Muscle of back (tissue), 13 donors: ENCODE measurements at places on chromosomes 1 and 21.

DNA sequence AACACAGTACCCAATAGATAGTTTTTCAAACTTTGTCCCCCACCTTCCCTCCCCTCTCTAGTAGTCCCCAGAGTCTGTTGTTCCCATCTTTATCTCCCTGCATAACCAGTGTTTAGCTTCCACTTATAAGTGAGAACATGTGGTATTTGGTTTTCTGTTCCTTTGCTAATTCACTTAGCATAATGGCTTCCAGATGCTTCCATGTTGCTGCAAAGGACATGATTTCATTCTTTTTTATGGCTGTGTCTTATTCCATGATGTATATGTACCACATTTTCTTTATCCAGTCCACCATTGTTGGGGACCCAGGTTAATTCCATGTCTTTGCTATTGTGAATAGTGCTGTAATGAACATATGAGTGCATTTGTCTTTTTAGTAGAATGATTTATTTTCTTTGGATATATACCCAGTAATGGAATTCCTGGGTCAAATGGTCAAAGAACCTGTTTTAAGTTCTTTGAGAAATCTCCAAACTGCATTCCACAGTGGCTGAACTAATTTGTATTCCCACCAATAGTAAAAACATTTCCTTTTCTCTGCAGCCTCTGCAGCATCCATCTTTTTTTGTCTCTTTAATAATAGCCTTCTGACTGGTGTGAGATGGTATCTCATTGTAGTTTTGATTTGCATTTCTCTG is 126.0 kb downstream of the AK5 start:
- DNase-seq = no peak

DNA sequence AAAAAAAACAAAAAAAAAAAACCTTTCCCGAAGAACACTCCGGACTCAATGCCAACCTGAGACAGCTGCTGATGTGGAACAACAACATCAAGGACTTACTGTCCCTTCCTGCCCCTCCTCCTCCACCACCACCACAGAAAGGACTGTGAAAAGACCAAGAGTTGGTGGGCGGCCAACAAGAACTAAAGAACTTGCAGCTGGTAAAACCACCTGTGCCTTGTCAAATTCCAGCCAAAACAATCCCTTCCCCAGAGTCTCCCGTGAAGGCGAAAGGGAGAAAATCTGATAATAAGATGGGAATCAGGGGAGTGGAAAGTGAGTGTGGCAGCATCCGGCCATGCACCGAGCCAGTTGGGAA is 88.9 kb downstream of the PROX1 start:
- peak; percentile 56 for DNase-seq

DNA sequence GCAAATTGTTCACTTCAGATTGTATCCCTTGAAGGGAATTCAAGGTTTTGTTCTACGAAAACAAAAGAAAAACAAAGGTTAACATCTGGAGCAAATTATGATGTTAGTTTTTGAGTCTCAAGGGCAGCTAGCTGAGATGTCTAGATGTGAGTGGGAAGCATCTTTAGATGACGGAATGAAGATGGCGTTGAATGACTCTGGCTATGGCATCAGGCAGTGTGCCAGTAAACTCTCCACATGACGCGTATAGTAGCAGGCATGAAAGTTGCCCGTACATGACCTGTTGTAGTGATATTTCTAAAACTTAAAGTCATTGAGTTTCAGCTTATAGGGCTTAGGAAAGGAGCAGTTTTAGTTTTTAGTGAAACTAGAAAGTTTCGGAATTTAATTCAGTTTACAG is 12.3 kb upstream of the SDC3 start:
- DNase-seq = no peak

GRCh38 chr1:8169364-8170058 is 143.4 kb upstream of the ERRFI1 start:
- peak; percentile 87 for DNase-seq

DNA sequence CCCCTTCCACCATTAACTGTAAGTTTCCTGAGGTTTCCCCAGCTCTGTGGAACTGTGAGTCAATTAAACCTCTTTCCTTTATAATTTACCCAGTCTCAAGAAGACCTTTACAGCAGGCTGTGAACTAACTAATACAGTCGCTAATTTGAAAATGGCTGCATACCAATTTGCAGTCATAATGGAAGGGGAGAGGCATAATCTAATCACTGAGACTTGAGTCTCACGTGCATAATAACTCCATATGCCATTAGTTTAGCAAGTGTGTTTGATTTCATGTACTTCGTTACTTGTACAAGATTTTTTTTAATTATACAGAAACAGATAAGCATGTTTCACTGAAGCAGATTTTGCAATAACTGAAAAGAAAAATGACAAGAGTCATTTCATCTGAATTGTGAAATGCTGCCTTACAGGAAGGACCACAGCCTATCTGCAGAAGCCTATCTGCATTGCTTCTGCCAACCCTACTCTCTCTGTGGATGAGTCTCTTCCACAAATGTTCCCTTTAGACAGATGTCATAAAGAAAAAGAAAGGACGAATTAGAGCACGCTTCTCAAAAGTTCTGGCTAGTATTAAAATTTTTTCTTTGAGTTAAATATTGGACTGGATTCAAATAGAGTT is 99.1 kb downstream of the PTGER3 start:
- DNase-seq = no peak

DNA sequence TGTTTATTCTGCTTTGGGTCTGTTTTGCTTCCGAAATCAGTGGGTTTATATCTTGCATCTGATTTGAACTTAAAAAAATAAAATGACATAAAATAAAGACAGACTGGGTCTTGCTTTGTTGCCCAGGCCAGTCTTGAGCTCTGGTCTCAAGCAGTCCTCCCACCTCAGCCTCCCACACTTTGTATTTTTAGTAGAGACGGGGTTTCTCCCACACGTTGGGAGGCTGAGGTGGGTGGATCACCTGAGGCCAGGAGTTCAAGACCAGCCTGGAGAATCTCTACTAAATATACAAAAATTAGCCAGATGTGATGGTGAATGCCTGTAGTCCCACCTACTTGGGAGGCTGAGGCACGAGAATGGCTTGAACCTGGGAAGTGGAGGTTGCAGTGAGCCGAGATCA is 5.9 kb downstream of the ZYG11A start:
- DNase-seq = no peak

DNA sequence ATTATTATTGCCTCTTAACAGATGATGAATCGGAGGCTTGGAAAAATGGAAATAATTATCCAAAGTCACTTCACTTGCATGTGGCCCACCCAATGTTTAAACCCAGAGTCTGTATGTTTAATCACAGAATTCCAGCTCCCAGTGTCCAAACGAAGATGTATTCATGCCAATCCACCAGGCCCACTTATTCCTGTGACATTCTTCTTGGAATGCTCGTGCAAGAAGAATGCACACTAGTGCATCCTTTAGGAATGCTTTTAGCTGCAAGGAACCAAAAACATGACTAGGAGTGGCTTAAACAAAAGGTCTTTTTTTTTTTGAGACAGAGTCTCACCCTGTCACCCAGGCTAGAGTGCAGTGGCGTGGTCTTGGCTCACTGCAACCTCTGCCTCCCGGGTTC is 8.9 kb upstream of the OPRD1 start:
- DNase-seq = no peak

- DNase-seq = peak; percentile 27
Measured at GRCh38 chr1:145886390-145886789, 724 bp upstream of the ANKRD35 start.

DNA sequence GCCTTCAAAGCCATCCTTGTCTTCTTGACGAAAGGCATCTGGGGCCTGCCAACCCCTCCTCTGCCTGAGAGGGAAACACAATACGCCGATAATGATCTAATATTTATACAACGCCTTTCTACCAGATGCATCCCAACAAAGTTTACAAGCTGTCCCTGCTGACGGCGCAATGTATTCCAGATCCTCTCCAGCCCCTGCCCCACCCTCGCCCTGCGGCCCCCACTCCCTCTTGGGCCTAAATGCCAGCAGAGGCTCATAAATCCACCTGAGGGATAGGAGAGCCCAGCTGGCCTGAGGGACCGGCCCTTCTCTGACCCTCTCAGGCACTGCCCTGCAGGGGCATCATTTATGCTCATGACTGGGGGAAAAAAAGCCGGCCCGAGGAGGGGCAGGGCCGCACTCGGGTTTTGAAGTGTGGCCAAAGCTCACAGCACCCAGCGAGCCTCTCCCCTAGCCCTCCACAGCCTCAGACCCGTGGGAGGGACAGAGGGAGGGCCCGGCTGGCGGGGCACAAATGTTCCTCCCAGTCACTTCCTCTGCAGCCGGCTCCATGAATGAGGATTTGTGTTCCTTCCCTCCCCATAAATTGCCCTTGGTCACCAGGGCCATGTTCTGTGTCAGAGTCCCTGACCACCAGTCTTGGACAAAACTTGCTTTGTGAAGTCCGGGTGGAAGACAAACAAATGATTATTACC is 140.3 kb downstream of the FOXD2 start:
- peak; percentile 67 for DNase-seq
